ENCODE measurements at places on chromosomes 7 and 10.

- DNase-seq, result no peak
Measured at GRCh38 chr10:74113546-74113945, 37.1 kb downstream of the AP3M1 start.

DNA sequence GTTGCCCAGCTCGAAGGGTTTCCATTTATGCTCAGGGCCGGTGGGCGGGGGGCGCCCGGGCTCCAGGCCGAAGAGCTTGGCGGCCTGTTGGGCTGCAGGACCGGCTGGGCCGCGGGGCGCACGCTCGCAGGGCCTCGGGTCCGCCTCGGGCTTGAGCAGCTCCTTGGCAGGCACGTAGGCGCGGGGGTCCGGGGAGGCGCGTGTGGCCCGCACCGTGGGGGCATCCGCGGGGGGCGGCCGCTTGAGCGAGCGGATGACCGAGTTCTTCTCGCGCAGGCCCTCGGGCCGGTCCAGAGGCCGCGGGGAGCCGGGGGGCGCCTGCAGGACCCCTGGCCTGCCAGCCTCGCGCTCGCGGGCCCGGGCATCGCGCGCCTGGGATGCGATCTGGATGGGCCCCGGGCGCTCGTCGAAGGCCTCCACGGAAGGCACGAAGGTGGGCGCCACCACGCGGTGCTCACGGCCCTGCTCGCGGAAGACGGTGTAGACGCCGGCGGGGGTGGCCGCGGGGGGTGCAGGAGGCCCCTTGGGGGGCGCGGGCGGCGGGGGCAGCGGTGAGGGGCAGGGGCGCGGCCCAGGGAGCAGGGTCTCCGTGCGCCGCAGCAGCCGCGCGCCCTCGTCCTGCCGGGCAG is 35.2 kb downstream of the TNRC18 start:
- no peak for DNase-seq

GRCh38 chr7:129123510-129123857 is 21.0 kb upstream of the TSPAN33 start:
- no peak for DNase-seq

DNA sequence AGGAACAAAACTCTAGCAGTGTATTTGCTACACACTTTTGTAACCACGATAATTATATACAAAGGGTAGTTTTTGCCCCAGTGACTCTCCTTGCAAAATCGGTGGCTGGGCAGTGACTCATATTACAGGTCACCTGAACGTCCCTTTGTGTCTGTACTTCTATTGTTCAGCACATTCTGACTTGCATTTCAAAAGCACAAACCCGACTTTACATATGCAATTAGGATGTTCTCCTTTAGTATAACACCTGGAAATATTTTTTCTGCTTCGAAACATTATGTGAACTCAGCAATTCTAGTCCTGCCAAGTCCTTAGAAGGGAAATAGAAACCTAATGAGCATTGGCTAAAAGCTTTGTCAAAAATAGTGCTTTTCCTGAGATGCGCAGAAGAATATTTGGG is 6.0 kb downstream of the PRR15 start:
- no peak for DNase-seq

DNA sequence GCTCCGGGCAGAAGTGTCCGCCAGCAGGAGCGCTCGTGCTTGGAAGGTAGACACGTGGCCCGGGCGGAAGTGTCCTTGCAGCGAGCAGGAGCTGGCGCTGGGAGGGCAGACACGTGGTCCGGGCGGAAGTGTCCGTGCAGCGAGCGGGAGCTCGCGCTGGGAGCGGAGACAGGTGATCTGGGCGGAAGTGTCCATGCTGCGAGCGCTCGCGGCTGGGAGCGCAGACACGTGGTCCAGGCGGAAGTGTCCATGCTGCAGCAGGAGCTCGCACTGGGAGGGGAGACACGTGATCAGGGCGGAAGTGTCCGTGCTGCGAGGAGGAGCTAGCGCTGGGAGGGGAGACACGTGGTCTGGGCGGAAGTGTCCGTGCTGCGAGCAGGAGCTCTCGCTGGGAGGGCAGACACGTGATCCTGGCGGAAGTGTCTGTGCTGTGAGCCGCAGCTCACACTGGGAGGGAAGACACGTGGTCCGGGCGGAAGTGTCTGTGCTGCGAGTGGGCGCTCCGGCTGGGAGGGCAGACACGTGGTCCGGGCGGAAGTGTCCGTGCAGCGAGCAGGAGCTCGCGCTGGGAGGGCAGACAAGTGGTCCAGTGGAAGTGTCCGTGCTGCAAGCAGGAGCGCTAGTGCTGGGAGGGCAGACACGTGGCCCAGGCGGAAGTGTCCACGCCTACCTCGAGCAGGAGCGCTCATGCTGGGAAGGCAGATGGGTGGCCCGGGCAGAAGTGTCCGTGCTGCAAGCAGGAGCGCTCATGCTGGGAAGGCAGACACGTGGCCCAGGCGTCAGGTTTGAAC is 41.1 kb upstream of the PRKAR1B start:
- DNase-seq, result no peak

GRCh38 chr10:785089-785860 is 95.8 kb upstream of the DIP2C start:
- DNase-seq, result no peak

DNA sequence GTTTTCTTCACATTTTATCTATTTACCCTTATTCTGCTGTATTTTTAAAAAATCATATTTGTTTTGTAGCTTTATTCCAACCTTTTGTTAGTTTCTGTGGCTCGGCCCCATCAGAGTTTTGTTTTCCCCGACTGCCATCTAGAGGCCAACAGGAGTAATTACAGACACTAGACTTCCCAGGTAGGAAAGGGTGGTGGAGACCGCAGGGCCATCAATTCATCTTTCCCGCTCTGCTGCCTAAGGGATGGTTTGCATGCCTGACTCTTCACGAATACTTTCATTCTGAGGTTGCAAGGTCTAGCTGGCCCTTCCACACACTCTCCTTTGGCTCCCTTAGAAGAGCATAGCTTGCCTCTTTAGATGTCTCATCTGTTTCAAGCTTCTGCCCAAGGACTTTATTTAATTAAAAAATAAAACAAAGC is 38.3 kb downstream of the LYZL2 start:
- DNase-seq, result no peak

DNA sequence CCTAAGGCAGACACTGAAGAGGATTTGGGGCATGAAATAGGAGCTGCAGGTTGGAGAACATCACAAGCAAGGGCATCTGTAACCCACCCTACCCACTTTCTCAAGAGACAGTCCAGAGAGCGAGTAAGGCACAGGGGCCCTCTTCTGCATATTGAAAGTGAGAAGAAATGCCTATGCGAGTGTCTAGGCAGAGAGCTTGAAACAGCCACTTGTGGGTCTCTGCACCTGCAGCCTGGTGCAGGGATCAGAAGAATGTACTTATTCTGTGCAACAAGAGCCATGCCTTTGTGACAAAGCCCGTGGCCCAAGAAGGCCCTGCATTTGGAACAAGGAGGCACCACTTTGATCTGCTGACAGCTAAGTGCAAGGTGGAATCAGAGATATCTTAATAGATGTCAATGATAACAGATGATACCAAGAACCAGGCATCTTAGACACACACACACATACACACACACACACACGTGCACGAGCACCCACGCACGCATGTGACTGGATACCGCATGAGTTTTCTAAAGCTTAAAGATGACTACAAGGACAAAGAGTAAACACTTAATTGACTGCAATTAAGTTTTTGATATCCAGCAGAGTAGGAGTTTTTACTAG is 89.3 kb downstream of the NPSR1 start:
- DNase-seq, result no peak

DNA sequence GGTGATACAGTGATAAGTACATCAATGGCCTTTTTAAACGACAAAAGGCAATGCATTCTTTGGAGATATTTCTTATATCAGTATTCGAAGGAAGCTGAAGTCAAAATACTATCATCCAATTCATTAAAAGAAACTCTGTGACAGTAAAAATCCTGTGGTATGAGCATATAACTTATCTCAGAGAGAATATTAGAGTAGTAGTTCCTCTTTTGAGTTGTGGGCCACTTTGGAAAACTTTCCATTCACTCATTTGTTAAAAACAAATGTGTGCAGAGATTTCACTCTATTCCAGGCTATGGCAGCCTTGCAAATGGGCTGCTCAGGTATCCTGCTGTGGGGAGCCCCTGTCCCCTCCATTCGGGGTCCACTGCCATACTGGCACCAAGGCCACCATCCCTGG is 55.3 kb upstream of the ZNF438 start:
- no peak for DNase-seq

DNA sequence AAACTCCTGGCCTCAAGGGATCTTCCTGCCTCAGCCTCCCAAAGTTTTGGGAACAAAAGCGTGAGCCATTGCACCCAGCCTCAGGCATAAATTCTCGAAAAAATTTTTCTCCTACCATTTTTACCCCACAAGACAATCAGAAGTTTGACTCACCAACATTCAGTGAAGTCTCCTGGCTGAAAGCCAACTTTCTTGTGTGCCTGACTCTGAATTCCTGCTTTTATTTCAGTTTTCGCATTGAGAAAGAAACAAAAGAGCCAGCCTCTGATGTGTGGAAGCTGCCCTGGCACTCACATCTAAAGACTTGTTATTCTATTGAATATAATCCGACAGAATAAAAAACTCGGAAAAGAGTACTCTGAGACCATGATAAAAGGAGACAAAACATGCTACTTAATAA is 402.9 kb downstream of the MAGI2 start:
- no peak for DNase-seq

DNA sequence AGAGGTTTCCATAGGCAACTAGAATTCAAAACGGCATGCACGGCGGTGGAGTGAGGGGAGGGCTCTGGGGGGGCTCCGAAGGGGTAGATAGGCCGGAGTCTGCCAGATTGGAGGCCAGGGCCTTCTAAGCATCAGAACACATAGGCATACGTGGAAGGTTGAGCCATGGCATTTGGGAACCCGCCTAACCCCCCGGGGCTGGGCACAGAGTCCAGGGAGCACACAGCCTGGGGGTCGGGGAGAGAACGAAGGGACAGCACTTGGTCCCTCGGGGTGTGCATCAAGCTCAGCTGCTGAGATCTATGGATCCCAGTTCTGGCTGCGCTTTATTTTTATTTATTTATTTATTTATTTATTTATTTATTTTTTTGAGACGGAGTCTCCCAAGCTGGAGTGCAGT is 89.4 kb upstream of the TNS3 start:
- no peak for DNase-seq

DNA sequence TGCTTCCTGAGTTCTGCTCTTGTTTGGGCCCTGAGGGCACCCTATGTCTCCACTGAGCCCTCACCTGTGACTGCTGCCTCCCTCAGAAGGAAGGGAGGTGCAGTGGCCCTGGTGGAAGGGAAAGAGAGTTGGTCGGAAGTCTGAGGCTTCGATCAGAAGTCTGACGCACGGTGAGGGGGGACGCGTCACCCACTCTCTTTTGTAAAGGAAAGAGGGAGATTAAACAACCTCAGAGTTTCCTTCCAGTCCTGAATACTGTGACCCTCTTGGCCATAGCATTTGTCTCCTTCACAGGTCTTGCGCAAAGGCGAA is 31.4 kb upstream of the TRIM8 start:
- DNase-seq, result no peak

- DNase-seq, result no peak
Measured at GRCh38 chr10:121919666-121920065, 8.2 kb downstream of the ATE1 start.

DNA sequence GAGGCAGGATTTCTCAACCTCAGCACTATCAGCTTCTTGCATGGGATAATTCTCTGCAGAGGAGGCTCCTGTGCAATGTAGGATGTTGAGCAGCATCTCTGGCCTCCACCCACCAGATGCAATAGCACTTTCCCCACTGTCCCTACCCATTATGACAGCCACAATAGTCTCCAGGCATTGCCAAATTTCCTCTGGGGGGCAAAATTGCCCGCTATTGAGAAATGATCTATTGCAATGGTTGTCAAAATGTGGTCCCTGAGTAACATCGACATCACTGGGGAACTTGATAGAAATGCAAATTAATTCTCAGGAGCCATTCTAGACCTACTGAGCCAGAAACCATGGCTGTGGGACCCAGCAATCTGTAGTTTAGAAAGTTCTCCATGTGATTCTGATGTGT is 7.0 kb downstream of the KCNK18 start:
- no peak for DNase-seq

GRCh38 chr10:35347121-35347562 is 10.8 kb downstream of the CCNY start:
- DNase-seq, result no peak

DNA sequence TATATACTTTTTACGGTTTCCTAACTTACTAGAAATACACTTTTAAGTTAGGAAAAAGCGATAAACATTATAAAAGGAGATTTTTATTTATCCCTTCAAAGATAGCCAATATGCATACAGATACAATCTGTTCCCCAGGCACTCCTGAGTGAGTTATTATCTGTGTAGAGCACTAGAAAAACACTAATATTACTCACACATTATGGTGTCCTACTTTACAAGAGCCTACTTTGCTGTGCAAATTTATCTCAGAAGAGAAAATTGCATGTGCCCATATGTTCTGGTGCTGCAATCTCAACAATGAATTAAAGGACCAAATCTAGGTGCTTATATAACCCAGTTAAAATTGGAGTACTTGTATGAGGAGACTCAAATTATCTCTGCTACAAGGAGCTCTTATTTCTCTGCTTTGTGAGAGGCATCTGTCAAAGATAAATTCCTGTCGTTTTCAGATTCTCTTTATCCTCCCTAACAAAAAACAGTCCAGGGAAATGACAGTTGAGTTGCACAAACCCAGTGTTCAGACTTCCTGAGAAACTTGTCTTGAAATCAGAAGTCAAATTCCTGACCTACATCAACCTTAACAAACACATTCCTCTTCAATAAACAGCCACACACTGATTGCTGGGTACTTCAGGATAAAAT is 28.9 kb downstream of the CPA1 start:
- DNase-seq, result no peak

DNA sequence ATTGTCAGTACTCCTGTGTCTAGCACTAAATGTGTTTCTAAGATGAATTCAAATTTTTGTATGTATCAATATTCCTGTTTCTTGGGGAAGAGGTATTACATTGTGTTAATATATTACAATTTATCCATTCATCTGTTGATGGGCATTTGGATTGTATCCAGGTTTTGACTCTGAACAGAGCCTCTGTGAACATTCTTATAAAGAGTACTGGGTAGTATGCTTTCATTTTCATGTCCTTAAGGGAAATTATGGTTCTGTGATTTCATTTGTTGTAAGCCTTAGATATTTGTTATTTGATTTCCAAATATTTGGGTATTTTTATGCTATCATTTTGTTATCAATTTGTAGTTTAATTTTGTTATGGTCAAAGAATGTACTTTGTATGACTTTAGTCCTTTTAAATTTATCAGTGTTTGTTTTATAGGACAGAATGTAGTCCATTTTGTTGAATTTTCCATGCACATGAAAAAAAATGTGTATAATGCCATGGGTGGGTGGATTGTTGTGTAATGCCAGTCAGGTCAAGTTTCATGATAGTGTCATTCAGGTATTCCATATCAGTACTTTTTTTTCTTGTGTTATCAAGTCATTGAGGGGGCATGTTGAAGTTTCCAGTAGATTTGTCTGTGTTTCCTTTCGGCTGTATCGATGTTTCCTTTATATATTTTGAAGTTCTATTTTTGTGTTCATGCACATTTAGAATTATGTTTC is 38.4 kb downstream of the STAM start:
- DNase-seq, result no peak

- no peak for DNase-seq
Measured at GRCh38 chr10:106181501-106181900, 983.0 kb downstream of the SORCS1 start.

- DNase-seq, result no peak
Measured at GRCh38 chr10:549391-549790, 140.1 kb downstream of the DIP2C start.

GRCh38 chr7:135449436-135449835 is 60.5 kb downstream of the CNOT4 start:
- DNase-seq, result no peak

GRCh38 chr10:58856508-58857240 is 319.8 kb upstream of the PHYHIPL start:
- no peak for DNase-seq
